NCI-H446 (cell line): ENCODE measurements at places on chromosomes 4 and X.

- no peak for DNase-seq
Measured at GRCh38 chr4:38954727-38955126, 77.5 kb downstream of the TMEM156 start.

DNA sequence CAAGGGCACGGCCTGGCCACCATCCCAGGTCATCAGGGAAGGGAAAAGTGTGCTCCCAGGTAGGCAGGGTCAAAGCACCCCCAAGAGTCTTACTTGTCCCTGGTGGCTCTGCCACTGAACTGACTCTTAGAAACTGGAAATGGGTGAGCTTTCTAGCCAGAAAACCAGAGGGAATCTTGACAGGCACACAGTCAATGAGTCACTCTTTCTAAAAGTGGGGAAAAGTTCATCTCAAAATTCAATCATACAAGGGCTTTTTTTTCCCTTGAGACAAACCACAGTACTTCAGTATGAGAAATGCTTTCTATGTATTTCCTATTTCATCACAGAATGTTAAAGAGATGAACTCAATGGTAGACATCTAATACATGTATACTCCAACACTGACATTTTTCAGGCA lies 12.5 kb downstream of the HPF1 start:
- no peak for DNase-seq

DNA sequence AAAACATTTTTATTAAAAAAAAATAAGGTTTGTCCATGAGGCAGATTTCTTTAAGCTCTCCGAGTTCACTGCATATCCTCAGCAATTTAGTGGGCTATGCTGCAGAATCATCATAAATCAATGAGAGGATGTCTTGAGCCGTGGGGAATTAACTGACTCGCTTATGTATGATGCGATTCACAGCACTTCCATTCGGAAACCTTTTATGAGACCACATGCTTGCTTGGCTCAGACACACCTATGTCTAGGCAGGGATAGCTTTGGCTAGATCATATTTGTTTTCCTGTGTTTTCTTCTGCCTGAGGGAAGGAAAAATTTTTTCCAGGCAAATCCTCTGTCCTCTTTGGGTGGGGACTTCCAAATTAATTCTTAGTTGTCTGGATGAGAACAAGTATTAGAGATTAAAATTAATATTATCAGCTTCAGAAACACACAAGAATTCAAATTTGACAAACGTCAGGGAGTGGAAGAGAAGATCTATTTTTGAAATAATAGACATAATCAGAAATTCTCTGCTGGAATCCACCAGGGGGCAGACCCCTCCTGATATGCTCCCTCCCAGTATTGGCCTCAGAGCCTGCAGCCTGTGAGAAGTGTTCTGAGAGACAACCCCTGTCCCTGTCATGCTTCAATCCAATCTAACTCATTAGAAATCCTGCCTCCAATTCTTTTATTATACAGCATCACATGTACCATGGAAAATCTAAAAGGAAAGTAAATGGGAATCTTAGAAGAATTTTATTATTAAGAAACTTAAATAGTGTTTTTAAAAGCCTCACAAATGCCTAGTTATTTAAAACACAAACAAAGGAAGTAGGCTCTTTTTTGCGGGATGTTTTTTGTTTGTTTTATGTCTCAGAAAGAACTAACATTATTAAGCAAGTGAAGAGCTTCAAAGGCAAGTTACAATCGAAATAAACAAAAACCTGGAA lies 345.1 kb upstream of the TACR3 start:
- peak; percentile 67 for DNase-seq

GRCh38 chr4:155143512-155143911 lies 64.9 kb upstream of the NPY2R start:
- DNase-seq = no peak

- no peak for DNase-seq
Measured at GRCh38 chr4:87053802-87054767, 119.3 kb downstream of the AFF1 start.

DNA sequence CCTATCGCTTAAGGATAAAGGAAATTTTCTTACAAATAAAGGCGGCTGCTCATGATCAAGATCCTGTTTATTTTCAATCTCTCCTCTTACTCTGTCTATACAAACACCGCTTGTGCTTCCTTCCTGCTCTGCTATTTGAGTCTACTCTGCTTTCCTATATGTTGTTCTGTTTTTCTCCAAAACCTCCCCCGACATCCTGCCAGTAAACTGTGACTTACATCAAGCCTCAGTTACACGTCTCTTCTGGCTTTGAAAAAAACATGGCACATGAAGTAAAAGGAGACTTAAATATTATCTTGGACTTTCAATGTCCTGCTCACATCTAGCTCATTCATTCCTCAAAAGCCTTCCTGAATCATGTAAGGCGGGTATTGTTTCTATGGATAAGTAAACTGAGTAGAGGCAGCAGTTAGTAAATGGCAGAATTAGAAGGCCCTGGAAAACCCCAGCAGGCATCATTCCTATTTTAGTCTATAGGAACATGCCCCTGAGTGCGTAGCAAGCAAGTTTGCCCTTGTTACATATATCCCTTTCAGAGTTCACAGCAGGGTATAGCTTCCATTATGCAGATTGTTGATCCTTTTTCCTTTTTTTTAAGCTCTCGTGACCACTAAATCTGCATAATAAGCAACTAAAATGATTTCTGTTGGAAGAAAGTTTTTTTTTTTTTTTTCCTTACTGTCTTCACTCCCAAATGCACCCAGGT lies 280.1 kb downstream of the RAPGEF2 start:
- no peak for DNase-seq

GRCh38 chrX:47697181-47697580 lies 38.2 kb upstream of the UXT start:
- no peak for DNase-seq

DNA sequence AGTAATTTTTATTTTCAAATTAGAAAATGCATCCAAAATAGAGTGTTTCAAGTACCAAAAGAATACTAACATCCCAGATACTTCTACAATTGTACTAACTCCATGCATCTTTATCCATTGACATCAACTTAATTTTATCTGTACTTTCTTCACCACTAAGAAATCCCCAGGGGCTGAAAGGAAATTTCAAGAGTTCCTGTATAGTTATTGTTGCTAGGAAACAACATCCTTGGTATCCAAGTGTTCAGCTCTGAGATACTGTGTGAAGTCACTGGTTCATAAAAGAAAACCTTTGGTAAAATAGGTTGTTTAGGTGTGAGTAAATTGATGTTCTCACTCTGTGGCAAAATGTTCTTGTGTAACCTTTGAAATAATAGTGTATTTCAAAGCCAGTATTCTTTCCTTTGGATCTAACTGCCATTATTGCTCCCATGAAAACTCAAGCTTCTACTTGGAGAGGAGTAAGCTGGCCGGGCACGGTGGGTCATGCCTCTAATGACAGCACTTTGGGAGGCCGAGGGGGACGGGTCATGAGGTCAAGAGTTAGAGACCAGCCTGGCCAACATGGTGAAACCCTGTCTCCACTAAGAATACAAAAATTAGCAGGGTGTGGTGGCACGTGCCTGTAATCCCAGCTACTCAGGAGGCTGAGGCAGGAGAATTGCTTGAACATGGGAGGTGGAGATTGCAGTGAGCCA lies 72.9 kb downstream of the COMMD8 start:
- DNase-seq = no peak

GRCh38 chrX:154793084-154793795 lies 12.0 kb downstream of the MPP1 start:
- DNase-seq = no peak

- no peak for DNase-seq
Measured at GRCh38 chr4:55793479-55793878, 26.1 kb upstream of the EXOC1L start.

- no peak for DNase-seq
Measured at GRCh38 chr4:40502934-40503333, 126.7 kb downstream of the RBM47 start.
